ENCODE measurements at places on chromosomes 2 and 18.

DNA sequence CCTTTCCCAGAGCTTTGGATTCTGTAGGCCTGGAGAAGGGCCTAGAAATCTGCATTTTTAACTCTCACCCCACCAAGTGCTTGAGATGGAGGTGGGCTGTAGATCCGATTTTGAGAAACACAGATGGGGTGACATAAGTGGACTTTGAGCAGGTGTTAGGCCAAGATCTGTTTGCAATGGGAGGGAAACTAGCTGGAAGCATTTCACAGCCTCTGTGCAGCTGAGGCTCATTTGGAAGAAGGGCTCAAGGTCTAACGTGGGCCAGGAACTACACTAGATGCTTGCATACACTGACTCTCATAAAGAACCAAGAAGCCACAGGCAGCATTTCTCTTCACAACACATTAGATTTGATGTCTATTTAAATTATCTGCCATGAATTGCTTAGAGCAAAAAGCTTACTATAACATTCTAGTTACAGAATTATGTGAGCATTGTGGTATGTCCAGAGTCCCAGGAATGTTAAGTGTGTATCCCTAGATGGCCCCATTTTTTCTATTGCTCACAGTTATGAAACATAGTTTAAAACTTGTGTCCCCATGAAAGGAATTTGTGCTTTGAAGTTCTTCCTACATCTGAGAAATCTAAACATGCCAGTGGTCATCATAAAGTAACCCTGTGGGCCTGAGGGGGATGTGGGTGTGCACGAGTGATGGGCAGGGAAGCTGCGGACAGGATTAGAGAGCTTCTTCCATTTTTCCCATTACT is 77.2 kb downstream of the CD28 start:
- no peak for DNase-seq

DNA sequence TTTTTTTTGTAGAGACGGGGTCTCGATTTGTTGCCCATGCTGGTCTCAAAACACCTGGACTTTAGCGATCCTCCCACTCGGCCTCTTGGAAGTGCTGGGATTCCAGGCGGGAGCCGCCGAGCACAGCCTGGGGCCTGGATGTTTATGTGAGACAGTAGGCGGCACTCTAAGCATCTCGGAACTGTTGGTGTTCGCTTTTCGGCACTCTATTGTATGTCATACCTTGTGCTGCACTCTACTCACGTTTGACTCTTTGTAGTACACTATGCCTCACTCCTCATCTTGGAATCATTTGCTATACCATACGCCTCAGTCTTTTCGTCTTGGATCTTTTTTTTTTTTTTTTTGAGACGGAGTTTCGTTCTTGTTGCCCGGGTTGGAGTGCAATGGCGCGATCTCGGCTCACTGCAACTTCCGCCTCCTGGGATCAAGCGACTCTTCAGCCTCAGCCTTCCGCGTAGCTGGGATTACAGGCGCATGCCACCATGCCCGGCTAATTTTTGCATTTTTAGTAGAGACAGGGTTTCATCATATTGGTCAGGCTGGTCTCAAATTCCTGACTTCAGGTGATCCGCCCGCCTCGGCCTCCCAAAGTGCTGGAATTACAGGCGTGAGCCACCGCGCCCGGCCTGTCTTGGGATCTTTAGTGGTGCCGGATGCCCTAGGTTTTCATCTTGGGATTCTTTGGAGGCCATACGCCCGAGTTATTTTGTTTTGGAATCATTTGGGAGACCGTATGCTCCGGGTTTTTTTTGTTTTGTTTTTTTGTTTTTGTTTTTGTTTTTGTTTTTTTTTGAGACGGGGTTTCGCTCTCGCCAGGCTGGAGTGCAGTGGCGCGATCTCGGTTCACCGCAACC is 24.2 kb upstream of the ZDBF2 start:
- peak; percentile 6 for DNase-seq

DNA sequence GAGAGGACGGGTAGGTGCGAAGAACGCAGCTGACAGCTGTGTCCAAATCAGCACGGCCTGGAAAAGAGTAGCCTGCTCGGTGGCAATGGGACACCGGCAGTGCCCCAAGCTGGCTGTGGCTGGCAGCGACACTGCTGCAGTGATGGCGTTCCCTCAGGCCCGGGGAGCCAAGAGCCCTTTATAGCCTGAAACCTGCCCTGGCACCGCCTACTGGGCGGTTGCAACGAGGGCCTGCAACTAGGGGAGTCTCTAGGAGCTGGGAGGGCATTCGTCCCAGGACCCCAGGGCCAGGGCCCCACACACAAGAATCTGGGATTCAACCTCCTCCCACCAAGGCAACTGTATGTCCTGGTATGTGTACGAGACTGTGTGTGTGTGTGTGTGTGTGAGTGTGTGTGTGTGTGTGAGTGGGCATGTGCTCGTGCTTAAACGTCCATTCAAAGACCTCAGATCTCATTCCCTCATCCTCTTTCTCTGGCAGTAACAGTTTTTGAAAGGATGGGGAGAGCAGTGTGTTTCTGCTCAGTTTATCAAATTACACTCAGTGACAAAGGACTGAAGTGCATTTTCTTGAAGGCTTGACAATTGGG is 6.8 kb upstream of the CYP26B1 start:
- DNase-seq = peak; percentile 5

DNA sequence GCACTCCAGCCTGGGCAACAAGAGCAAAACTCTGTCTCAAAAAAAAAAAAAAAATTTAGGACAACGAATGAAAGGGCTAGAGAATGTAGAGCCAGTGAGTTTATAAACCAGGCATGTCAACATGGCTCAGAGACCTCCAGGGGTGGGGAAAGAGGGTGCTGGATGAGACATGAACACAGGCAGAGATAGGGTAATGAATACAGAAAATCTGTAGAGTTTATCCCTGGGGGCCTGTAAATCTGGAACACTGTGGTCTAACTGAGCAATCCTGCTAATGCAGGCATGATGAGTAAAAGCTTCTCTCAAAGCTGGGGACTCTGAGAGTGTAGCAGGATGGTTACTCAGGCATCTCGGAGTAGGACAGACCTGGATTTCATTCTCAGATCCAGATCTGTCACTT is 59.2 kb upstream of the IGFBP2 start:
- no peak for DNase-seq

DNA sequence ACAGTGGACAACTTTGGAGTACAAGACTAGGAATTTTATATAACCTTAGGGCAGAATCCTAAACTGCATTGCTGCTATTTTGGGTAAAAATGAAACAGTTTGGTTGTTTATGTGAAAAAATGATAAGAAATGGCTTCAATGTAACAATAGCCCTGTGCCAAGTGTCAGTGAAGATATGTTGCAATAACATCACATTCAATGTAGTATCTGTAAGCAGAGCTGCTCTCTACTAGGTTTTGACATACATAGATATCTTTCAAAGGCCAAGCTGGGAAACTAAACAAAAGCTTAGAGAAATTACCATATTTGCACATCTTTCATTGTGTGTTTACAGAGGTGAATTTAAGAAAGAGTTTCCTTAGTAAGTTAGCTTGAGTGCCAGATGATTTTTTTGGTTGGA is 135.0 kb upstream of the DOK6 start:
- no peak for DNase-seq

DNA sequence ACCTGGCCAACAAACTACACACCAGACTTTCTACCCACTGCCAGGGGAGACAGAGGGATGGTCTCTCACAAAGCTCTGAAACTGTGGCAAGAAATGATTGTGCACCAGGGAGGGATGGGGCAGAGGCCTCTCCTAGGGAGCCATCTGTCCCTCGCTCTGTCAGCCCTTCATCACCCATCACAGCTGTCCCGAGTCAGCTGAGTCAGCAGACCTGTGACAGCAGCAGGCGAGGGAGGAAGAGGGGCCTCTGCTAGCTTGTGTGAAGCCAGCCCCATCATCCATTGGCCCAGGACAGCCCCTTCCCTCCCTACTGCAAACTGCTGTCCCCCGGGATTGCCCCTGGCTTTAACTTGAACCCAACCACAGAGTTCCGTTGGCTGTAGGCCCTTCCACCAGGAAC is 5.0 kb downstream of the SH2D6 start:
- no peak for DNase-seq

DNA sequence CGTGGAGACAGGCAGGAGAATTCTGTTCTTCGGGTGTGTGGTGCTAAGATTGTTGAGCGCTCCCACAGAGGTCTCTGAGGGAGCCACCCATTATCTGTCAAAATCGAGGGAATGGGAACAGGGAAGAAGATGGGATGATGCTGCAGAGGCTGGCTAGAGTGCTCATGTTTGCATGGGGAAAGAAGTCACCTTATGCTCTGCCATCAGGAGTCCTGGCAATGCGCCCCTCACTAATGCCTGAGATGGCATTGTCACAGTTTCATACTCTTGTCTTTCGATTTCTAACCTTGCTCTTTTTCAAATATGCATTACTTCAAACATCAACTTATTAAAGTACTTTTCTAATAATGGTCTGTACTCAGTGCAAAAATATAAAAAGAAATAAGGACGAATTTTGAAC is 463.3 kb upstream of the CELF4 start:
- DNase-seq = no peak

GRCh38 chr2:100113990-100114433 is 28.4 kb downstream of the AFF3 start:
- DNase-seq = no peak

- DNase-seq = no peak
Measured at GRCh38 chr18:60082790-60083189, 183.0 kb downstream of the PMAIP1 start.

- DNase-seq = no peak
Measured at GRCh38 chr18:54828986-54829385, 709 bp downstream of the RAB27B start.

DNA sequence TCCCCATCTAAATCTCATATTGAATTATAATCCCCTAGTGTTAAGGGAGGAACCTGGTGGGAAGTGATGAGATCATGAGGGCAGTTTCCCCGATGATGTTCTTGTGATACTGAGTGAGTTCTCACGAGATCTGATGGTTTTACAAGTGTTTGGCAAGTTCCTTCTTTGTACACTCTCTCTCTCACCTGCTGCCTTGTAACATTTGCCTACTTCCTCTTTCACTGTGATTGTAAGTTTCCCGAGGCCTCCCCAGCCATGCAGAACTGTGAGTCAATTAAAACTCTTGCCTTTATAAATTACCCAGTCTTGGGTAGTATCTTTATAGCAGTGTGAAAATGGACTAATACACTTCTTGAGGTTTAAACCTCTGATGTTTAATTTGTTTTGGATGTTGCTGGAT is 177.5 kb downstream of the CD8B2 start:
- no peak for DNase-seq

- no peak for DNase-seq
Measured at GRCh38 chr2:233976087-233976486, 58.9 kb downstream of the TRPM8 start.

DNA sequence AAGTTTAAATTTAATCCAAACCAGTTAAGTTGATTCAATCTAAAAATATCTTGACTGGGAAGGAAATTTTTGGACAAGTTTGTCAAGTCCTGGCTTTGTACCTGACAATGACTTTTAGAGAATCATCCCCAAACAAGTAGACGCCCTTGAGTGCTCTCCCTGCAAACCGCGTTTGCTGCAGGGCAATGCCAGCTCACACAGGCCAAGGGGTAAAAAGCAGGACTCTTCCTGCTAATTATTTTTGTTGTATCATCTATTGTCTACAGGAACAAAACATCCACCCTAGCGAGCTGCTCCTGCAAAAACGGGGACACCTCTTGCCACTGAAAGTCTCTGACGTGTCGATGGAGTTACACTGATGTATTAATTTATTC is 10.9 kb downstream of the ID2 start:
- DNase-seq = no peak

GRCh38 chr2:58106896-58107295 is 60.3 kb downstream of the VRK2 start:
- no peak for DNase-seq

DNA sequence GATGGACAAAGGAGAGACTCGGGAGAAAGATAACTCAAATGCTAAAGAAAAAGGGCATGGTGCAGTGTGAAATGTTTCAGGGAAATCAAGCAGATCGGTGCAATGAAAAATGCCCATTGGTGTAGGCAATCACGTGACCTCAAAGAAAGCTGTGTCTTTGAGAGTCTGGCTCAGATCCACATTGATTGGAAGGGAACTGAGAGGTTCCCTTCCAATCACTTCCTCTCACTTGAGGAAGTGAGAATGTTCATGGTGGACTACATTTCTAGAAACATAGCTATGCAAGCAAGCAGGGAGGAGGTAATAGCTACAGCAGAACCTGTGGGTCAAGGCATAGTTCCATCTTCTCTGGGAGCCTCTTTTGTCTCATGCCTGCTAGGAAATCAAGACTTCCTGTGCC is 187.4 kb downstream of the LPIN1 start:
- no peak for DNase-seq

All from stimulated activated CD4-positive, alpha-beta T cell treated with anti-CD3 and anti-CD28 coated beads, Interleukin-2, amount 100 ng/mL, for 24 hours (primary cell).